CD4-positive, alpha-beta T cell treated with Interleukin-6 for 4 hours (primary cell): ENCODE measurements at places on chromosomes 16 and 17.

GRCh38 chr16:61596655-61597054 lies 439.6 kb downstream of the CDH8 start:
- DNase-seq = no peak

GRCh38 chr16:84247844-84248243 lies 8.0 kb upstream of the KCNG4 start:
- no peak for DNase-seq

DNA sequence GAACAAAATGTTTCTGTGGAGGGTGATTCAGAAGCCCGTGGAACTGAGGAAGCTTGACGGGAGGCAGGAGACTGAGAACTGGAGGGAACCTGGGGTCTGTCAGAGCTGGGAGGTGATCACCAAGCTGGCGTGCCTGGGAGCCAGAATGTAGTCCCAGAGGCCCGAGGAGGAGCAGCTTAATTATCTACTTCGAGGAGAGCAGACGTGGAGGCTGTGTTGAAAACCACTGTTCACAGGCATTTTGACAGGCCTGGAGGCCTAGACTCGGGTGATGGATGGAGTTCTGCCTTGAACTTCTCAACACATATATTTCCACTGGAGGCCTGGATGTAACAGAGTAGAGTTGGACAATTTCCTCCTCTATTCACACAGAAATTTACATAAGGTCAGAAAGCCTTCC lies 177.7 kb upstream of the SALL1 start:
- DNase-seq = no peak

GRCh38 chr17:78127239-78127887 lies 1.2 kb downstream of the TMC6 start:
- DNase-seq = peak; percentile 77

DNA sequence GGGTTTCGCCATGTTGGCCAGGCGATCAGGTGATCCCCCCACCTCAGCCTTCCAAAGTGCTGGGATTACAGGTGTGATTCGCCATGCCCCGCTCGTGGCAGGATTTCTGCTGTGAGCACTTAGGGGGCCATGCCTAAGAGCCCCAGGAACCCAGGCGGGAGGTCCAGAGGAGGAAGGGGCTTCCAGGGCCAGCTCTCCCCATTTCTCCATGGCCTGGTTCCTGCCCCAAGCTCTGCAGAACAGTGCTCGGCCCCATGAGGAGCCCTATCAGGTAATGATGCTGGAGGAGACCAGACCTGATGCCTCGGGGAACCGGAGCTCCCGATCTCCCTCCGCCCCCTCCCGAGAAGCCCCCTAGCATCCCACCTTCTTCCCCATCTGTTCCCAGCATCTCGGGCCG lies 53.6 kb downstream of the RMI2 start:
- no peak for DNase-seq

- no peak for DNase-seq
Observed at GRCh38 chr17:77099997-77100396, 40.8 kb upstream of the SEC14L1 start.

DNA sequence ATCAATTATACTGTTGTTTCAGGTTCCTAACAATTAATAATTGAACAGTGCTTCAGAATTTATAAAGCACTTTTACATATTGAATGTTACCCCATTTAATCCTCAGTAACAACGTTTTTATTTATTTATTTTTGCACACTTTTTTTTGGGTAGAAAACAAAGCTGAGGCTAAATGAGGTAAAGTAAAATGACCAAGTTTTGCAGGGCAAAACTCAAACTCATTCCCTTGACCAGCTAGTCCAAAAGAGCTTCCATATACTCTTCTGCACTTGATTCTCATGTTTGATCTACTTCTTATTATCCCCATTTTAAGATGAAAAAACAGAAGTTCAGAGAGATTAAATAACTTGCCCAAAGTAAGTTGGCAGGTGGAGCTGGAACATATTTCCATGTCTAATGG lies 81.1 kb upstream of the NACA2 start:
- no peak for DNase-seq

DNA sequence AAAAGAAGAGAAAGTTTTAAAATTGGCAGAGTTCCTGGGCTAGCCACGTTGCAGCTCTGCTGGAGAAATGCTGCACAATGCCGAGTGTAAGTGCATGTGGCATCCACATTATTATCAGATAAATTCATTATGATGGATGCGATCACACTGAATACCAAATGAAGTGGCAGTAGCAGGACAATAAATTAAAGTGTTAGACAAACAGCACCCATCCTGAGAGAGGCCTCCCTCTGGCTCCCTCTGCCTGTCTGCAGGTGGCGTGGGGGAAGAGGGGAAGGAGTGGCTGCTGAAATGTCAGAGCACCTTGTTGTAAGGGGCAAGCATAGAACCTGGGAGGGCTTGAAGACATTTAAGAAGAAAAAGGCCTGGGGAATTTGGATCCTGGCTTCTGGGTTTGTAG lies 324.1 kb downstream of the HAPSTR1 start:
- no peak for DNase-seq

DNA sequence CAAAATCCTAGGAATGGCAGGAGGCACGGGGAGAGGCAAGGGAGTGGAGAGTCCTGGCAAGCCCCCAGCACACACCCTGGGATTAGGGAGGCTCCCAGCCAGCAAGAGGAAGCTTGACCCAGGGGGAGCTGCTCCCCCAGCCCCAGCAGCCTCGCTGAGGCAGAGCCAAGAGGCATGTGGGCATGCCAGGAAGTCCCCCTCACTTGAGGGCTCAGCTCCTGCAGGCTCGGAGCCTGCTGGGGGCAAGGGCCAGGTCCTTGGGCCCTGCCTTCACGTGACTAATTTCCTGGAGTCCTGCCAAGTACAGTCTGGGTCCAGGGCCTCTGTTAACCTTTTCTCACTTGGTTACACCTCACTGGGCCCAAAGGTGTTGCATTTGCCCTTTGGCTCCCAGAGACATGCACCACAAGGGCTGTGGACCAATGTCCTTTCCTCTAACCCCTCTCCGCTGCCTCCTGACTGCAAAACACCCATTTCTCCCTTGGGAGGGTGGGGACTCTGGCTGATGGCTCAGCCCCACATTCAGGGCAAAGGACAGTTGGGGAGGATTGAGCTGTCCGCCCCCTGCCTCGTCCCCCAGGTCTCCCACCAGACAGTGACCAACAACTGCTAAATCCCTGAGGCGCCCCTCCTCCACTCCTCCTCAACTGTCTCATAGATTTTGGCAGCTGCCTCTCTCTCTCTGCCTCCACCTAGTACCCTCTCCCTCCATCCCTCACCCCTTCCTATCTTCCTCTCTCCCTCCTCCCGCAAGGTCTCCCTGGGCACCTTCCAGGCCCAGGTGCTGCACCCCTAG lies 4.4 kb upstream of the SLC47A2 start:
- no peak for DNase-seq

DNA sequence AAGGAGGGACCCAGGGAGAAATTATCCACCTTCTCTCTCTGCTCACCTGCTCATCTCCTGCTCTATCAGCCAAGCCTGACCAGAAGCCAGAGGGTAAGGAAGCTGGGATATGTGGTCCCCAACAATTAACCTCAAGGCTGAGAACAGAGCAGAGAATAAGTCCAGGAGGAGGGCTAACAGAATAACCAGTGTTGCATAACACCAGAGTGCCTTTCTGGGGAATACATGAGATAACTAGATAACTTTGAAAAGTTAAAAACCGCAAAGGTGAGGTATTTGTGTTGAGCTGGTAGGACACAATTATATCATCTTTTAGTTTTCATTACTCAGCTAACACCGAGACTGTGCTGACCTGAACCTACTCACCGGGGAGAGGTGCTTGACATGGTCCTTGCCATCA lies 180.8 kb downstream of the SALL1 start:
- no peak for DNase-seq

DNA sequence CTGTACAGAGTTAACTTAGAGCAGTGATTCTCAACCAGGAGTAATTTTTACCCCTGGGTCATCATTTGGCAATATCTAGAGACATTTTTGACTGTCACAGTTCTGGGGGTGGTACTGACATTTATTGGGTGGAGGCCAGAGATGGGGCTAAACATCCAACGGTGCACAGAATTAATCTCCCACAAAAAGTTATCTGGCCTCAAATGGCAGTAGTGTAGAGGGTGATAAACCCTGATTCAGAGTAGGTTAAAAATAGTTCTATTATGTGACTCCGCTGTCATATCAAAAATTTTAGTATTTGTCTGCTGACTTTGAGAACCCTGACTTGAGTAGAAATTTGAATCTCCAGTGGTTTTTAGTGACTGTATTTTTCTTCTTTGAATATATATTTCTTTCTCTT lies 19.1 kb downstream of the VPS35L start:
- DNase-seq = no peak

DNA sequence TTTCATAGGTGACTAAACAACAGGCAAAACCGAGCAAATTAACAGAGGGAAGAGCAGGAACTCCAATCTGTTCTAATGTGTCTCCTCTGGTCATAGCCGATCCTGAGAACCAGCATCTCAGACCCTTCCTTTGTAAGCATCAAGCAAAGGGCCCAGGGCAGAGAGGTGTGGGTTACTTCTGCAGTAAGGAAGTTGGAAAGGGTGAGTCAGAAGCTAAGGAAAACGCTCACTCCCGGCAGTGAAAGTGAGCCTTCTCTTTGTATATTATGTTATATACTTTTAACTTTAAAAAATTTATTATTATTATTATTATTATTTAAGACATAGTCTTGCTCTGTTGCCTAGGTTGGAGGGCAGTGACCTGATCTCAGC lies 77.7 kb downstream of the MRM3 start:
- DNase-seq = no peak

GRCh38 chr17:7328840-7329373 lies at the start of gene NEURL4:
NEURL4 (minus strand) TSS chr17:7329335; CDS start chr17:7329312, 23 bp downstream.
- DNase-seq = peak; percentile 25

DNA sequence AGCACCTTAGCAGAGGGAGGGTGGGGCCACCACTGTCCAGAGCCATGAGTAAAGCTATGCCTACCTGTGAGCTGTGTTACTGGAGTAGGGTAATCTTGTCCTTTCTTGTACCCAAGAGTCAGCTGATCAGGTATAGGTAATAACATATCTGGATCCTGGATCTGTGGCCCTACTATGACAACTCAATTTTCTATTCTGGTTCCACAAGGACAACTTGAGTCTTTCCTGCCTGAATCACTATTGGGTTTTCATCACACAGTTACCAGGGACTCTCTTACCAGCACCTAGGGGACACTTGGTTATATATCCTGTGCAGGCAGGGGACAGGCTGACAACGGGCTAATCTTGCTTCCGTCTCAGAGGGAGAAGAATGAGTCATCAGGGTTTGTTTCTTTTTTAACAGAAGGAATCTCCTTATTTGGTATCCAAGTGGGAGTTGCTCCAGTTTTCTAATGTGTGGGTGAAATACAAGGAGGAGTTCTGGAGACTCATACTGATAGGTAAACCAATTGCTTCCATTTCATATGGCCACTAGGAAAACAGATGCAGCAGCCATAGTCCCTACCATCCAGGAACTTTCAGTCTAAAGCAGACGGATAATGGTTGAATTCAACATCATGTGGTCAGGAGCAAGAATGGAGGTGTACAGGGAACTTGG lies 6.8 kb downstream of the ZNF267 start:
- peak; percentile 53 for DNase-seq

- no peak for DNase-seq
Observed at GRCh38 chr16:75394941-75395340, 38.4 kb downstream of the CFDP1 start.

GRCh38 chr17:55216888-55217287 lies 47.9 kb upstream of the HLF start:
- DNase-seq = no peak

DNA sequence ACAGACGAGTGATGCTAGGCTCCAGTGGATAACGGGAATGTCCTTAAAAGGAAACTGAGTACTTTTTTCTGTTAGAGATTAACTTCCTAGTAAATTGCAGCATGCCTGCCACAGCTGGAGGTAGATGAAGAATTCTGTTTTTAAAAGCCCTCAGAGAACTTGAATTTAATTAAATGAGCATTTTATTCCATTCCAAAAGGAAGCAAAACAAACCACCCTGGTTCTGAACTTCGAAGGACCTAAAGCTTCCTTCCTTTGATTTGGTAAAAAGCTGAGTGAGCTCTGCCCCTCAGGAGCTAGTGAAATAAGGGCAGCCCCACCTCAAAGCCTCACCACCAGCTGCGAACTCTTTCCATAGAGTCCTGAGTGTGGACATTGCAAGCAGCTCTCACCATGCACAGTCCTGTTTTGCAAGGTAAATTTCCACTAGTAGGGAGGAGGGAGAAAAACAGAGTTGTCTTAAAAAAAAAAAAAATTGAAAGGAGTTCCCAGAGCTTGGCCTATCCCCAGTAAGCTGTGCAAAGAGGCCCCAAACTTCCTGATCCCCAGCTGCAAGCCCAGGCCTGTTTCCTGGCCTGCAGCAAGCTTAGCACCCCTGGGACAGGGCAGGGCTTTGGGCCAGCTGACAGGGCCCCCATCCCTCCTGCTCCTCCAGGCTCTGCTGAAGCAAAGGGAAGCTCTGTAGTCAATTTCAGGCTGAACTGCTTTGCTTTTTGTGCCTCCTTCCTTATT lies 11.2 kb downstream of the CHD9NB start:
- no peak for DNase-seq
